ENCODE measurements at places on chromosomes 2 and 18.

GRCh38 chr2:219484343-219485200 lies 14.1 kb upstream of the GMPPA start:
- no peak for DNase-seq

DNA sequence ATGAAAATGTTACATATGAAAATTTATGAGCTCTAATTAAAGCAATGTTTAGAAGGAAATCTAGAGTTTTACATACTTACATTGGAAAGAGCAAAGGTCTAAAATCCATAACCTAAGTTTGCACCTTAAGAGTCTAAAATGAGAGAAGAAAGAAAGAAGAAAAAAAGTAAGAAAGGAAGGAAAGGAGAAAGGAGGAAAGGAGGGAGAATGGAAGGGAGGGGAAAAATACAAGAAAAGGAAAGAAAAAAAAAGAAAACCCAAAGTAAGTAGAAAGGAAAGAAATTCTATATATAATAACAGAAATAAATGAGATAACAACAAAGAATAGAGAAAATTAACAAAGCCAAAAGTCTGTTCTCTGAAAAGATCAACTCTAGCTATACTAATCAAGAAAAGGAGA lies 122.6 kb downstream of the BCL2L11 start:
- no peak for DNase-seq

- no peak for DNase-seq
Measured at GRCh38 chr18:12369211-12369610, 7.8 kb downstream of the AFG3L2 start.

DNA sequence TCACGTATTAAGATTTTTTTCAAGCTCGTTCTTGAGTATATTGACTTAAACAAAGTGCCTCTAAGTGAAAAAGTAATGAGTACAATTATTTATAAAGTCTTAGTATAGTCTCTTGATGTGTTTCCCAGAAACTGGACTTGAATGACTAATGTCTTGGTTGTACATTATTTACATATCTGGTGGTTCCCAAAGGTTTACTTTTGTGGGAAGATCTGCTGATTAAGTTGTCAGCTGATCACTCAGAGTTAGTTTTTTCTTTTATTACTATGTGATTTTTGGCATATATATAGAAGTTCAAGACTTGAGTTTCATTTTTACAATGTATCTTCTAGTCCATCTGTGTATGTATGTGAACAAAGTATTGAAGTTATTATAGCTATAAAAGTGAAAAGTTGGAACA lies 29.5 kb downstream of the RNF144A start:
- peak; percentile 41 for DNase-seq

GRCh38 chr2:30230497-30231211 lies 680 bp upstream of the LBH start:
- no peak for DNase-seq

- DNase-seq: peak; percentile 53
Measured at GRCh38 chr18:36769172-36769571, 59.6 kb downstream of the TPGS2 start.

DNA sequence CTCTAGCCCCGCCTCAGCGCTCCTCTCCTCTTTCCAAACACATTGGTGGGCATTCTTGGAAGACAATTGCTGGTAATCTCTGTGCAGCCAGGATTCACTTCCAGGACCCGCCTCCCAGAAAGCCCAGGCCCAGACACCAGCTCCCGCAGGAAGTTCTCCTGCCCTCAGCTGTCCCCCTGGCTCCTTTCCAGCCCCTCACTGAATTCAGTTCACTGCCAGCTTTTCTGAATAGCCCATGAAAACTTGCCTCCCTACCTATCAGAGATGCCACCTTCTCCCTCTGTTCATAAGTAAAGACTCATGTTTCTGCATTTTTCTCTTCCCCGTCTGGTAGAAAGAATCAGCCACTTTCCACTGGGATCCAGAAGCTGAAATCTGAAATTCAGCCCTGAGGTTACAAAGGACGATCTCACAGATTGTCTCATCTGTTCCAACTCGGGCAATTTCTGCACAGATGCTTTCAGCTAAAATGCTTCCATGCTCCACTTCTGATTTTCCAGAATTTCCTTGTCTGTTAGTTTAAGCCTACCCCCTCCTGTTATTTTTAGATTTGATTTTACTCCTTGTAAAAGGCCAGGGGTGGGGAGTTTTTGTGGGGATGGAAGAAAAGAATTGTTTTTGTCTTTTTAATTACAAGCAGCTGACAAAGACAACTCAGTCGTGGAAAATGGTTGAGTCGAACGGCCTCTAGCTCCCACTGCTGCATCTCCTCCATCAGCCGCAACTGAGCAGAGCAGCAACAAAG lies 98.1 kb downstream of the SP3 start:
- no peak for DNase-seq

DNA sequence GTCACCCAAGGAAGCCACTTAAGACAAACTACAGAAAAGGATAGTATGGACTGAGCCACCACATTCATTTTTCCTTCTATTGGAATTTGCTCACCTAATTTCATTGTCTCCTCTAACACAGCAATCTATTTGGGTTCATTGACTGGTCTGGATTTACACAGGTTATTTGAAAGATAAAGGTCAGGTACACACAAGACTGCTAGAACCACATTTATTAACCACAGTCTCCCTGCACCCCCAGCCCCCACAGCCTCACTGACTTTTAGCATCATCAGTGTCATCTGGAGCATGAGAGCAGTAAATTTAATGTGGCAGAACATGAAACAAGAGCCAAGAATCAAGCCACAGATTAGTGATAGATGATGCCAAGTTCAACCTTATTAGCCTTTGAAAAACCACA lies 226.9 kb upstream of the GYPC start:
- DNase-seq: no peak

- DNase-seq: no peak
Measured at GRCh38 chr2:211879323-211879722, 659.3 kb downstream of the ERBB4 start.

GRCh38 chr2:62884086-62884485 lies 166.5 kb upstream of the OTX1 start:
- no peak for DNase-seq

GRCh38 chr2:71108091-71108490 lies 21.9 kb downstream of the MCEE start:
- DNase-seq: no peak

GRCh38 chr18:13559754-13560153 lies 166.6 kb downstream of the FAM210A start:
- no peak for DNase-seq

- no peak for DNase-seq
Measured at GRCh38 chr2:127790694-127791529, 20.1 kb downstream of the WDR33 start.

GRCh38 chr2:151570191-151570590 lies 160.5 kb downstream of the RIF1 start:
- DNase-seq: no peak

DNA sequence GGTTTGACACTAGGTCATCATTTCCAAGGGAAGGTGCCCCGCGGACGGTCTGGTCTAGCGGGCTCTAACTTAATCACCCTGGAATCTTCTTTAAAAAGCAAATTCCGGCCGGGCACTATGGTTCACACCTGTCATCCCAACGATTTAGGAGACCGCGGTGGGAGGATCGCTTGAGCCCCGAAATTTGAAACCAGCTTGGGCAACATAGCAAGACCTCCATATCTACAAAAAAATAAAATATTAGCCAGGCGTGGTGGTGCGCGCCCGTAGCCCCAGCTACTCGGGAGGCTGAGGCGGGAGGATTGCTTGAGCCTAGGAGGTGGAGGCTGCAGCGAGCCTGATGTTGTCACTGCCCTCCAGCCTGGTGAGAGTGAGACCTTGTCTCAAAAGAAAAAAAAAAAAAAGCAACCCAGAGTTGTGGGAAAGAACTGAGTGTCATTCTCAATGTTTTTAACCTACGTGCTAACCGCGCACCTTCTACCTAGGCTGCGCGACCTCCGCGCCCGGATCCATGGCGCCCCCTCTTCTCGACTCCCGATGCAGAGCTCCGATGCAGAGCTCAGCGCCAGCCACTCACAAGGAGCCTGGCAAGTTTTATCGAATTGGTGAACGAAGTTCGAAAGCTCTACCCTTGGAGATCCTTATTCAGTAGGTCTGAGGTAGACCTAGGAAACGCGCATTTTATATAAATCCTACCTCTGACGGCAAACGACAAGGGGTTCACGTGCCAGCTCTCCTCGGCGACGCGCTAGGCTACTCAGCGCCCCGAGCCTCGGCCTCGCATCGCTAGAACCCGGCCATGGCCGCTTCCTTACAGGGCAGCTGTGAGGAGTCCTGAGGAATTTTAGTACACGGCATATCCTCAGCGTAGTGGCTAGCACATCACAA lies 888 bp upstream of the TWSG1 start:
- DNase-seq: no peak

- no peak for DNase-seq
Measured at GRCh38 chr18:34661464-34662087, 48.5 kb upstream of the DTNA start.

GRCh38 chr2:181063696-181064095 lies 83.3 kb downstream of the UBE2E3 start:
- no peak for DNase-seq

DNA sequence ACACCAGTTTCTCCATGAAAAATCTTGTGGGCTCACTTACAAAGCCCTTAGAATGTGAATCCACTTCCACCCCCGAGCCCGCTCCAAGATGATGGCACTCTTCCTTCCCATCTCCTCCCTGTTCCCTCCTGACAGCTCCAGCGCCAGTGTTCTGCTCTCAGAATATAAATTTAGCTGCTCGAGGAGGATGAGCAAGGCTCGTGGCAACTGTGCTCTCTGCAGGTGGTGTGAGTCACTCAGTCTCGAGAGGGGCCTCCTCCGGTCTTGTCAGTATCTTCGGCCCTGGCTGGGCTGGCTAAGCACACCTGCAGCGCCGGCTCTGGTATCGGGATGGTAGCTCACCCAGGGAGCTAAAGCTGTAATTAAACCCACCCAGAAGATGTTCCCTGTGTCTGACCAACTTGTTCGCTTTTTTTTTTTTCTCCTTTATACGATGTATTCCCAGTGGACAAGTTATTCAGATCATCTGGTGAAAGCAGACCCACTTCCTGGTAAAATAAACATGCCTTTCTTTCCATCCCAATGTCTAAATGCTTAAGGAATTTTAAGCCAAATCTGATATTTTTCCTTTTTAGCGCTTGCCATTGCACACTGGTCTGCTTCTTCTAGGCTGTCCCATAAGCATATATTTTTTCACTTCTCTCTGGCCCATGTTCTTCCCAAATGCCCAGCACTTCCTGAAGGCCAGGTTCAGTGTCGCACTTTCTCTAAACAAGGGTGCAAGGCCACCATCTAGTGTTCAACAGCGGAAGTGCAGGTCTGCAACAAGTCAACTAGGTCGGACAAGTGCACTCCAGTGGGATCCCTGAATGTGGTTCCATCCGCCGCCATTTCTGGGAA lies 31.4 kb upstream of the YPEL5 start:
- peak; percentile 56 for DNase-seq

DNA sequence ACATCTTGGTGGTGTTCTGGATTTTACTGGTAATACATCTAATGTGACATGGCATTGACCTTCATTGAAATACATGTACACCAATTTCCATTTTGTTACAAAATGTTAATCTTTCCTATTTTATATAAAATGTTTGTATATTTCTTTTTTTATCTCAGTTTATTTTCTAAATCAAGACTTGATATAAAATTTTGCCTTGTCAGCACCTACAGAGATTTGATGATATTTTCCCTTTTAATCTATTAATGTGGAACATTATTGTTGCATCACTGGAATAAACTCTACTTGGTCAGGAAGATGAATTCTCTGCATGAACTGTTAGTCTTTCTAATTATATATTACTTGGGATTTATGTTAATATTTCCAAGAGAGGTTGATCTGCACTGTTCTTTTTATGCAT lies 294.0 kb upstream of the ETAA1 start:
- DNase-seq: no peak

- no peak for DNase-seq
Measured at GRCh38 chr2:163593982-163594381, 141.8 kb downstream of the FIGN start.

GRCh38 chr2:239722760-239723470 lies 302.2 kb downstream of the NDUFA10 start:
- no peak for DNase-seq

DNA sequence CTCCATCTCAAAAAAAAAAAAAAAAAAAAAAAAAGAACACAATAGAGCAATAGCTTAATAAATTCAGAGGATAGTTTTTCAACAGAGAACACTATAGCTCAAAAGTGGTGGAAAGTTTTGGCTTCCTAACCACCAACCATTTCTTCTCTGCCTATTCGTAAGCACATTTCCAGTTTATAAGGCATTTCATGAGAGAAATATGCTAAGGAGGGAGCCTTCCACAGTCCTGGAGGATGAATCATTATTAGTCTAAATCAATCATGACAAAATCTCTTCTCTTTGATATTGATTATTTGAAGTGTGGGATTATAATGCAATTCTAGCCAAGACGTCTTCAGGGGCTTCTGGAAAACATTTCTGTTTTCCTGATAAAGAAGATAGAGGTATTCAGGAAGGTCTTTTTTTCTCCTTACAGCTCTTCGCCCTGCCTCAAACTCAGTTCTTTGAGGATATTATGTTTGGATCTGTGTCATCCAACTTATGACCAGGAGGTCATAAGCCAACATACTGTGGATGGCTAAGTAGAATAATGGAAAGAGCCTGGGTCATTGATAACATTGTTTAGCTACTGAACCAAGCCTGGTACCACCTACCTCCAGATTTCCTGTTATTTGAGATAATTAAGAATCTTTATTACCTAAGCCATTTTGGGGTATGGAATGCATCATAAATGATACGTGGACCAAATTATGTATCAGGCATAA lies 207.3 kb downstream of the TRIB2 start:
- DNase-seq: no peak

DNA sequence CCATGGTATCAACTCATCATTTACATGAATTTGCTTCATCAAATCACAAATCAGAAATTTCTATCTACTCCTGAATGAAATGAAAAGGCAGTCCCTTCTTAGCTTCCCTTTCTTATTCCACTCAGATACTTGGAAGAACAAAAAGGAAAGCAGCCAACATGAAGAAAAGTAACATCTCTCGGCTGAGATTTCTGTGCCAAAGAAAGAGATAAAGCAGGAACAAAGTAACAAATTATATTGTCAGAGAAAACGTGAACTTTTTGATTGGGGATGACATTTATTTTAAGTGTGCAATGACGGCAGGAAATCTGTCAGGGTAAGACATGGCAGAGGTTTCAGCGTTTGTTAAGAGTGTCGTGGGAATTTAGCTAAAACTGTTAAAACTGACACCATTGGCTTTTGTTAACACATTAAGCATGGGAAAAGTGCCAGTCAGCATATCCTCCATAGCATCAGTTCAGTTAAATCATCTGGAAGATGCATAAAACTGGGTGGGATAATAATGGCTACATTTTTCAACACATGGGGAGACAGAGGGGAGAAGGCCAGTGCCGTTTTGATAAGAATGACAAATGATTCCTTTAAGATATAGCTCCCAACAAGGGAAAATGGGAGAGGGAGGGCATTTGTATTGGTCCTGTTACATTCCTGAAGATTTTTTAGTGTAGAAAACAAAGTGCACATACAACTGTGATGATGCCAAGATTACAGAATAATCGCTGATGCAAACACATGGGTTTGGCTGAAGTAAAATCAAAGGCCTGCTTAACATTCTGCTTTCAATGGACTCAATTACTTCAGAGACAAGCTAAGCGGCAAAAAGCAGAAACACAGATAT lies 211.6 kb downstream of the ZNF521 start:
- DNase-seq: no peak

- no peak for DNase-seq
Measured at GRCh38 chr2:45006041-45006941, 3.0 kb downstream of the SIX2 start.

Measured in HS-5 (cell line).